ENCODE measurements at places on chromosomes 5 and 9.

DNA sequence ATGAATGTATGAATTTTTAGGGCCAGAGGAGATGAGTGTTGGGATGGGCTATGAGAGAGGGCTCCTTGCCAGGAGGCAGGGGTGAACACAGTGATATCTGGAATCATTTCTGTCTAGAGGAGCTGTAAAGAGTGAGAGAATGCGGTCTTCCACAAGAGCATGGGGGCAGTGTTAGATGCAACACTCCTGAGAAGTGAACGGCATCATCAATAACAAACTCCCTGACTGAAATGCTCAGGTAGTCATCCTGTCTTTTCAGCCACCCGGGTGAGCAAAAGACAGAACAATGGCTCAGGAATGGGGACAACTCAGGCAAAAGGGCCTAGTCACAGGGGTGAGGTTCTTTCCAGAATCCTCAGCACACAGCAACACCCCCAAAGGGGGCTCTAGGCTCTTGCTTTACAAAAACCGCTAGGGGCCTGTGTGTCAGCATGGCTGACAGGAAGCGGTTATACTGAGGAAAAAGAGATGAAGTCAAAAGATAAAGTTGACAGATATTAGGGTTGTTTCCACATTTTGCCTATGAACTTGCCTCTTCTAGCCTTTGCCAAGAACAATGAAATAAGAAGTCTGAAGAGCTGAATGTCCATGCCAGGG is 104.6 kb upstream of the LRRTM2 start:
- DNase-seq, result no peak

GRCh38 chr9:14418301-14418940 is 104.5 kb upstream of the NFIB start:
- DNase-seq, result no peak

DNA sequence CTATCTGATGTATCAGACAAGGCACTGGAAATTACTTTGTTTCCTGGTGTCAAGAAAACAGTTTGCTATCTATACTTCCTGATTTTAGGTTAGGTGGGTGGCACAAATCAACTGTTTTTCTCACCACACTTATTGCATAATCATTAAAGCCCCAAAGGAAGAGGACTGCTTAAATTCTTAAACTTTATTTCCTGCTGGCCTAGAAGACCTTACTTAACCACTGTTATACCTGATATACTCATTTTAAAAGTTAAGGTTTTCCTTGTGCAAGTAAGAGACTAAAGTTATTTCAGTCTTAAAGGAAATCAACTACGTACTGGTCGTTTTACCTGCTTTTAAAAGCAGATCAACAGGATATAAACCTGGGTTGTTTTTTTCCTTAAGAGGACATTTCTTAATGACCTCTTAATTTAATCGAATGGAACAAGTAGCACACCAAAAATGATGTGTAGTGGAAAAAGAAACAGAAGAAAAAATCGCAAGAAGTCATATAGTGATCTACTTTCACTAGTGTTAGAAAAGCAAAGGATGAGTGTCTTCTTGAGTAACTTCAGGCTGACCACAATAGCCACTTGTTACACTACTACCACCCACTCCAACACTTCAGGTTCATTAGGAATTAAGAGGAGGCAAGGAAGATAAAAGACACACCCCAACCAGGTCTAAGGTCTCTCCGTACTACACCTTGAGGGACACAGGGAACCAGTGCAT is 974 bp downstream of the CLINT1 start:
- DNase-seq, result no peak

DNA sequence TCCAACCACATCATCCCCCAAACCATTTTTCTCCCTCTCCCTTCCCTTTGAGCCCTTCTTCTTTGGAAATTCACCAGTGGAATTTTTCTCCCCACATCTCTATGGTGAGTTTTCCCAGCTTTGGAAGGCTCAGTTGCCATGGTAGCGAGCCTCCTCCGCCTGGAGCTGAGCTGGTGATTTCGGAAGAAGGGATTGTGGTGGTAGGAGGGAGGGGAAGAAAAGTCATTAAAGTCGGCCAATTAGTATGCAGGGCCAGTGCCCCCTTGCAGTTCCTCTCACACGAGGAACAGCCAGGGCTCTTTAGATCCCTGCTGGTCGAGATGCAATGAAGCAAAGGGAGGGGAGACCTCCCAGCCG is 322.0 kb downstream of the NTRK2 start:
- no peak for DNase-seq

DNA sequence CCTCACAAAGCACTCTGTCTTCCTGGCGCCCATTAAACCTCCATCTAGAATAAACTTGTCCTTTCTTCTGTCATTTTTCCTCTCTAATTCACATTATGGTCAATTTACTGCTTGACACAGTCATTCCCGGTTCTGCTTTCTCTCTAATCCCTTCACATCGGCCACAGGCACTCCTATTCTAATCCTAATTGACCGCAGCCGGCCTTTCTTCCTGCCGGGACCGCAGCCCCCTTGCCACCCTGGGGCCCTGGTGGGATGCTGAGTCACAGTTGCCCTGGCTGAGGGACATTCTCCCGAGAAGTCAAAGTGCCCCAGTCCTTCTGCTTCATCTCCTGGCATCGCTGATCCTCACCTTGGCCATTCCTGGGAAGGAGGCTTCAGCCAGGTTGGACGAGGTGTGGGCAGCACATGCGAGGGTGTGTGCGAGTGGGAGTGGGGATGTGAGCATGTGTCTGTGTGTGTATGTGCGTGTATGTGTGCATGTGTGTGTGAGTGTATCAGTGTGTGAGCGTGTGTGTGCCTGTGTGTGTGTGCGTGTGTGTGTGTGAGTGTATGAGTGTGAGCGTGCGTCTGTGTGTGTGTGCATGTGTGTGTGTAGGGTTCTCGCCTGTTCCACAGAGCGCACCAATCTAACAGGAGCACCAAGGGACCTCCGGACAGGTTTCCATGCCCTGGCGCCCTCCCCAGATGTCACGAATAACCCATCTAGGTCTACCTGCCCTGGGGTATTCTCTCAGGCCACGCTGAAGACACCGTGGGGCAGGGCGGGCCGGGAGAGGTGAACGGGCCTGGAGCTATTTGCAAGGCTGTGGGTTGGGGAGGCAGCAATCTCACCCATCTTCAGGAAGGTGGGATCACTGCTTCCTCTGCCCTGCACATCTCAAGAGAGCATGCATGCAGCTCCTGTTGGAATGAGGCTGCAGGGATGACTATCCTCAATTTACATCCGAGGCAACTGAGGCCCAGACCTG is 191.2 kb downstream of the PAX5 start:
- no peak for DNase-seq

- no peak for DNase-seq
These were observed 389.1 kb downstream of the GADD45G start for GRCh38 chr9:89993678-89994630.

DNA sequence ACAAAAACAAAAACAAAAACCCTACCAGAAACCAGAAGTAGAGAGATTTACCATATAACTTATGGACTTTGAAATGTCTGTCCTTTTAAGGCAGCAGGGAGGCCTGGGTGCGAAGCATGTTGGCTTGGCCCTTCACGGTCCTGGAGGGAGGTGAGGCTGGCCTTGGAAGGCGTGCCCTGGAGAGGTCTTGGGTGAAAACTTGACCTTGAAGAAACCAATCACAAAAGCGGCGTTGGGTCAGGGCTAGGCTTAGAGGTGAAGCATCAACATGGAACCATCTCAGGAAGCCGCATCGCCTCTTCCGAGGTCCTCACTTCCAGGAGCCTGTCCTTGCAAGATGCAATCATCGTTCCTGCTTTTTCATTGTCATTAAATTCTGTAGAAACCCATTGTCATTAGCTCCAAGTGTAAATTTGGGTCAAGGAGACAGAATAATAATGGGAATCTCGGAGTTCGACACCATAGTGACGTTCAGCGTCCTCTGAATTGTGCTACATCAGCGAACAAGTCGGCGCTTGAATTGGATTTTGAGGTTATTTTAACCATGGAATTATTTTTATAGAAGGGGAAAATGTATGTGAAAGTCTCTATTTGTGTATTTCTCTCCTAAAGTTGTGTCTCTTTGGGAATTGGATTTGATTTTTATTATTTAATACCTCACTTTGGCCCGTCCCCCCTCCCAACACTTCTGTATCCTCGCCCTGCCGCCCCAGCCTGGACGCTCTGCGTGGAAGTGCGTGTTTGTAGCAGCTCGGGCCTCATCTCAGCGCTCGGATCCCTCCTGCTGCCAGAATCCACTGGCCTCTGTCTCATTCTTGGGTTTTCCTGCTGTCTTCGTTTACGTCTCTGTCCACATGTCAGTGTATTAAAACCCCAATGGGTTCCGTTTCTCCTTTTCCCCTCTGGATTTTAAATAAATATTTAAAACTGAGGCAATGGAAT is 11.1 kb upstream of the ORM1 start:
- DNase-seq, result no peak

GRCh38 chr5:178772351-178772750 is 41.9 kb upstream of the ZNF354A start:
- DNase-seq, result no peak

GRCh38 chr5:112691339-112691680 is 46.4 kb upstream of the APC start:
- no peak for DNase-seq

GRCh38 chr9:114016101-114016500 is 62.0 kb downstream of the AMBP start:
- no peak for DNase-seq

DNA sequence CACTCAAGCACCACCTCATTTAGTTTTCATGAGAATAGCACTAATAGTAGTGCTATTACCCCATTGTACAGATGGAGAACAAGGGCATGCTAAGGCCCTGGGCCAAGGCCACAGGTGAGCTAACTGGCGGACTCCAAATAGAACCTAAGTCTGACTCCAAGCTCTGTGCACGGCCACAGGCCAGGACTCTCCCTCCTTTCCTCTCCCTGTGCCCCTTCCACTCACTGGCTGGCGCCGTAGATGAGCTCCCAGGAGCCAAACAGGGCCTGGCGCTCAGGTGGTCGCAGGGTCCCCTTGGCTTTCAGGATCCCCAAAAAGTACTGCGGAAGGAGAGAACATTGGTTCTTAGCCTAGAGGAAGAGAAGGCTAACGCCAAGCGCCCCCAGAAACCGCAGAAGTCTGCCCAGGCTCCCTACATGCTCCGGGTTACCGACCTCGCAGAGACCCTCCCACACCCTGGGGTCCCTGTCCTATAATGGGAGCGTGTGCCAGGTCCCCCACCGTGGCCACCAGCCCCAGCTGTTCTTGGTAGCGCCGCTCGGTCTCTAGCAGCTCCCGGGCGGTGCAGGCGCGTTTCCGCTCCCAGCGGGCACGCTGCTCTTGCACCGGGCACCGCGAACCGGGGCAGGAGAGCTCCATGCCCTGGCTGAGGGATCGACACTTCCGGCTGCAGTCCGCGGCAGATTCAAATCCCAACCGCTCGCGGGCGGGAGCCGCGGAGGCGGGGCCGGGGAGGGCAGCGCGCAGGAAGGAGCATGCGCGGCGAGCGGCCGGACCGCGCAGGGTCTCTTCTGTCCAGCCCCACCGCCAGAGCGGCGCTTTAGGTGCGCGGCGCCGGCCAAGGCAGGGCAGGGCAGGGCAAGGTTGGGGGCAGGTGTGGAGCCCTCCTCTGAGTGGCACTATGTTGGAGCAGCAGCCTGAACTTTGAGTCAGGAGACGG is at the start of gene ARHGEF39:
TSS of gene ARHGEF39 (minus strand) at position 665 of the 940 bp plus-strand sequence. CDS start at position 639, 26 bp downstream.
- peak; percentile 73 for DNase-seq

DNA sequence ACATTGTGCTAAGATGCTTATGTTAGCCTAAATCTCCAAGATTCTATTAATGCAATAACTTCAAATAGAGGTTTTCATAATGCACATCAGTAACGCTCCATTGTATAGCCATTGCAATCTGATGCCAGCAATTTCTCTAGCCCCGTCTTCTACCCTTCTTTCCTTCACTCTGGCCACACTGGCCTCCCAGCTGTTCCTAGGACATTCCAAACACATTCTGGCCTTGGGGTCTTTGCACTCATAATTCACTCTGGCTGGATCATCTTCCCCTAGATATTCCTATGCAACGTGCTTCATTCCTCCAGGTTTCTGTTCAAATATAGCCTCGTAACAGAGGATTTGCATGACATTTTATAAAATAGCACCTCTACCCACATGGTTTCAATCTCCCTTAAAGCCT is 23.3 kb downstream of the FAM81B start:
- DNase-seq, result no peak

- DNase-seq, result no peak
These were observed 215.0 kb downstream of the MELK start for GRCh38 chr9:36787709-36788108.

GRCh38 chr5:128757196-128757959 is 207.9 kb upstream of the SLC27A6 start:
- DNase-seq, result no peak

- DNase-seq, result peak; percentile 47
These were observed 684 bp downstream of the DNAJA1 start for GRCh38 chr9:33025572-33026342.

DNA sequence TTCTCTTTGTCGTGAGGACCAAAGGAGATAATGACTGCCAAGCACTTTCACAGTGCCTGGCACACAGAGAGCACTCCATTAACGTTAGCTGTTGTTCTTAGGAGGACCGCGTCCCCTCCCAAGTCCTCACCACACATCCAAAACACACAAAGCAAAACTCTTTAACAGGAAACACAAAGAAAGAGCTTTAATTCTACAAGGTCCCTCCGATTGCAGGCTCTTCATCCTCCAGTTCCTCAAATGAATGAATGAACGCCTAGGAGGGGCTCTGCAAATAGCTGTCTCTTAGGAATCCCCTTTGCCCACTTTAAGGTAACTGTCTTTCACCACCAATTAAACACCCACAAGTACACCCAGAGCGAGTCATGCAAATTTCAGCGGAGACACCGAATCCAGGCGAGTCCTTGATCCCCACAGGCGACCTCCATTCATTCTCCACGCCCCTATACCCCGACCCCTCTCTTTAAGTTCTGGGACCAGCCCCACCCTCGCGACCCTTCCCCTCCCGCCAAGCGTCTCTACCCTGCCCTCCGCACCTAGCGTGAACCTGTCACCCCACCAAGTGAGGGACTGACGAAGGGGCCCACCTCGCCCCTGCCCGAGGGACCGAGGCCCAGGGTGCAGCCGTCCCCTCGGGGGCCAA is 644 bp downstream of the TSC1 start:
- no peak for DNase-seq

DNA sequence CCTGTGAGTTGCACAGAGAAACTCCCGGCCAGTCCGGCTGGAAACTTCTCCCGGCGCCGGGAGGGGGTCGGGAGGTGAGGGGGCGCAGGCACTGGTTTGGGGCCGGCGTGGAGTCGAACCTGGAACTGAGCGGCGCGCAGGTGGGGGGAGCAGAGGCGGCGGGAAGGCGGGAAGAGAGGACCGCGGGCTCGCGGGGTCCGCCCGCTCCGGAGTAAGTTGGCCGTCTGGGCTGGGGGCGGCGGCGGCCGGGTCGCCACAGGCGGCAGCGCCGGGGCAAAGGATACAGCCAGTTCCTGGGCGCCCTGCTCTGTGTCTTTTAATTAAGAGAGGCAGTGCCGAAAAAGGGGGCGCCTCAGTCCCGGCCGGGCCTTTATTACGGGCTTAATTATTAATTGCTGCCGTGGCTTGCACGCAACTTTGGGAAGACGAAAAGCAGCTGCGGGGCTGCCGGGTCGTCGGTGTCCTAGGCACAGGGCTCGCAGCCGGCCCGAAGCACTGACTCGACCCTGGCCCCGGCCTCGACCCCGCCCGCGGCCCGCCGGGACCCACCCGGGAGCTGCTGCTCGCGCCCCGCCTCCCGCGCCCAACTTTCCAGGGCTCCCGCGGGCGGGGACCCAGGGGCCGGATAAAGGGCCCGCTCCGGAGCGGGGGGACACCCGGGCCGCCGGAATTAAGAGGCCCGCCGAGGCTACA is 1.1 kb downstream of the NTNG2 start:
- DNase-seq, result no peak

- DNase-seq, result no peak
These were observed 13.0 kb downstream of the PTGES2 start for GRCh38 chr9:128114326-128115186.
